Stimulated activated CD4-positive, alpha-beta T cell treated with anti-CD3 and anti-CD28 coated beads, Interleukin-4, amount 100 ng/mL, for 1 hour (primary cell): ENCODE measurements at places on chromosomes 3 and 15.
A peak's percentile ranks its signal among the peaks of the same experiment; 100 is the strongest.

DNA sequence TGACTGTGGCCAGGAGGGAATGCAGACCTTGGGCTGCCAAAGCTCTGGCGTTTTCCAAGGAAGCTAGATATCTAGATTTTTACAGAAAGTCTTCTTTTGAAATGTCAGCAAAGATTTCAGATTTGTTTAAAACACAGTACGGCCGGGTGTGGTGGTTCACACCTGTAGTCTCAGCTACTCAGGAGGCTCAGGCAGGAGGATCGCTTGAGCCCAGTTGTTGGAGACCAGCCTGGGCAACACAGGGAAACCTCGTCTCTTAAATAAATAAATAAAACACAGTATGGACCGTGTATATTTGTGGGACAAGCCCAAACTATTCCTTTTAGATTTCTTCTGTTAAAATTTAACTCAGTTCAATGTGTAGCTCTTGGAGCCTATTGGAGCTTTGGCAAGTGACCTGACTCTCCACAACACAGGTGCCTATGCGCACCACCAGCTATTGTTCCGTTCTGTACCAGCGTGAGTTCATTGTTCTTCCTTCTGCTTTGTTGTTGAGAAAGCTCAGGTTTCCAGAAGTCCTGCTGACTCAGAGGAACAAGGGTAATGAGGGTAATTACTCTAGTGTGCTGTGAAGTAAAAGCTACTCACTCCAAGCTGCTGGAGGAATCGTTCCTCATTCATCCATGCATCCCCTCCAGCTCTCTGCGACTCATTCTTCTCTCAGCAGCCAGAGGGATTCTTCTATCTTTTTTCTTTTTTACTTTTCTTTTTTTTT is 73.1 kb upstream of the SLC6A6 start:
- no peak for DNase-seq

DNA sequence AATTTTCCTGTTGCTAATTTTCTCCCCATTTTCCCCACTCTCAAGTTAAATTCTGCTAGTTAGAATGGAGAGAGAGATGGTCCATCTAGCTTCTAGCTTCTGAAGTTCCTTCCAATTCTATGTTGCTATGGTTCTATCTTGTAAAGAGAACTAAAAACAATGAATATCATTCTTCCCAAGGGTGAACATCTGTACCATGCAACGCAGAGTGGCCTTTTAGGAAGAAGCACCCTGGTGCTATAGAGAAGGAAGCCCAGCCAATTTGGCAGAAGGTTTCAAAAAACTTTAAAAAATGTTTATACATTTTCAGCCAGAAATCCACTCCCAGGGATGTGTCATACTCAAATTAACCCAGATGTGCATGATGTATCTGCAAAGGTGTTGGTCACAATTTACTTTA is 149.1 kb downstream of the SEMA6D start:
- DNase-seq: no peak

GRCh38 chr3:12622335-12622734 is 41.6 kb downstream of the RAF1 start:
- no peak for DNase-seq

DNA sequence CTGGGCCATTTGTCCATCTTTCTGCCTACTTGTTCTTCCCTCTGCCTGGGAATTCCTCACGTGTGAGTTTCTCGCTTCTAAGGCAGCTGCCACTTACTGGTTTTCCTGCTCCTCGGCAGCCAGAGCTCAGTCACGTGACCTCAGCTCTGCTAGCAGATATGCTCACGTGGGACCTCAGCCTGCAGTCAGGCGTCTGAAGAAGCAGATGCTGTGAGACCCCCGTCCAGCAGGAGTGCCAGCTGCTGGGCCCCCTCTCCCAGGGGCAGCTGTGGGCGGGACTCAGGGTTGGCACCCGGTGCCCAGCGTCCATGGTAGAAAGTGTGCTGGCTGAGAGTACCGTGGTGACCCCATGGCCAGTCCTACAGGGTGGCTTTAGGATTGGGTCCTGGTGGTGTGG is 161.3 kb upstream of the TLE3 start:
- peak; percentile 36 for DNase-seq

DNA sequence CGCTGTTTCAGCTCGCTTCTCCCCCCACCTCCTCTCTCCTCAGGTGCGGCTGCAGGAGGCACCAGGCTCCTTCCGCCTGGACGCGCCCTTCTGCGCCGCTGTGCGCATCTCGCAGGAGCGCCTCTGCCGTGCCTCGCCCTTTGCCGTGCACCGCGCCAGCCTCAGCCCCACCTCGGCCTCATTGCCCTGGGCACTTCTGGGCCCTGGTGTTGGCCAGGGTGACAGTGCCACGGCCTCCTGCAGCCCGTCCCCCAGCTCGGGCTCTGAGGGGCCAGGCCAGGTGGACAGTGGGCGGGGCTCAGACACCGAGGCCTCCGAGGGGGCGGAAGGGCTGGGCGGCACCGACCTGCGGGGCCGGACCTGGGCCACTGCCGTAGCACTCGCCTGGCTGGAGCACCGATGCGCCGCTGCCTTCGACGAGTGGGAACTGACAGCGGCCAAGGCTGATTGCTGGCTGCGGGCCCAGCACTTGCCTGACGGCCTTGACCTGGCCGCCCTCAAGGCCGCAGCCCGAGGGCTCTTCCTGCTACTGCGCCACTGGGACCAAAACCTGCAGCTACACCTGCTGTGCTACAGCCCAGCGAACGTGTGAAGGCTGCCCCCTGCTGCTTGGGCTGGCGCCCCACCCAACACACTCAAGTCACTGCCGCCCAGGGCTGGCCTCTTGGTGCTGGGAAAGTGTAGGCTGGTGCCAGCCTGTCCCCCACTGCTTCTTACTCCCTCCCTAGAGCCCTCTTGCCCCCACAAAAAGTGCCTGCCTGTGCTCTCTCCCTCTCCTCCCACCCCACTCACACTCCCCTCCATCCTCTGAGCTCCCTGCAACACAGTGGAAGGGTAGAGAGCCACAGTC is 7.1 kb downstream of the ALG3 start:
- DNase-seq: no peak

DNA sequence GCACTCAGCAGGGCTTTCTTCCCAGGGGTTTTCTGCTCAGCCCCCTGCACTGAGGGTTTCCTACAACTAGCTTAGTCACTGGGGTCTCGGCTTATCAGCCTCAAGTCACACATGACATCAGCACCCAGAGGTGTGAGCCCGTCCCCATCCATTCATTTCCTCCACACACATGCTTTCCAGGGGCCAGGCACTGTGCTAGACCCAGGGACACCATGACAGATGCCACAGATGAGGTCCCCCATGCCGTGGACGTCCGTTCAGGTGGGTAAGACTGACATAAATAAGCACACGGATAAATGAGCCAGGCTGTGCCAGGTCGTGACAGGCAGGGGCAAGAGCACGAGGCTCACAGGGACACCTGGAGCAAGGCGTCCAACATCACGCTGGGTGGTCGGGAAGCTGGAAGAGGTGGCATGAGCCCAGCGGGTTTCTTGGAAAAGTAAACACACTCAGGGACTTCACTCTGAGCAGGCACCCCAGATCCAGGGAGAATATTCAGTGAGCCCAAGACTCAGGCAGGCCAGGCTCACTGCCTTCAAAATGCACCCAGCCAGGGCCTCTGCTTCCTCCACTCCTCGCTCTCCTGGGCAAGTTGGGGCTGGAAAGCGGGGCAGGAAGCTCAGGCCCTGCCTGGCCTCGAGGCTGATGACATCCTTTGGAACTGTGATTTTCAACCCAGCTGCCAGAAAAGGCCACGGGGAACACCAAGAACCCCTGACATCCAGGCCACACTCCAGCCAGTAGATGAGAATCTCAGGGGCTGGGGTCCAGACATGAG is 139.3 kb downstream of the CHSY1 start:
- DNase-seq: no peak

- no peak for DNase-seq
These were observed 211.3 kb downstream of the XXYLT1 start for GRCh38 chr3:195059471-195060216.

GRCh38 chr3:104717828-104718196 is 648.9 kb upstream of the ALCAM start:
- DNase-seq: no peak
